ENCODE measurements at places on chromosomes 11 and 22. TPM values are rescaled to one million over a fixed set of nuclear protein-coding genes. Genes with fewer than 3 reads are reported as not detected.

DNA sequence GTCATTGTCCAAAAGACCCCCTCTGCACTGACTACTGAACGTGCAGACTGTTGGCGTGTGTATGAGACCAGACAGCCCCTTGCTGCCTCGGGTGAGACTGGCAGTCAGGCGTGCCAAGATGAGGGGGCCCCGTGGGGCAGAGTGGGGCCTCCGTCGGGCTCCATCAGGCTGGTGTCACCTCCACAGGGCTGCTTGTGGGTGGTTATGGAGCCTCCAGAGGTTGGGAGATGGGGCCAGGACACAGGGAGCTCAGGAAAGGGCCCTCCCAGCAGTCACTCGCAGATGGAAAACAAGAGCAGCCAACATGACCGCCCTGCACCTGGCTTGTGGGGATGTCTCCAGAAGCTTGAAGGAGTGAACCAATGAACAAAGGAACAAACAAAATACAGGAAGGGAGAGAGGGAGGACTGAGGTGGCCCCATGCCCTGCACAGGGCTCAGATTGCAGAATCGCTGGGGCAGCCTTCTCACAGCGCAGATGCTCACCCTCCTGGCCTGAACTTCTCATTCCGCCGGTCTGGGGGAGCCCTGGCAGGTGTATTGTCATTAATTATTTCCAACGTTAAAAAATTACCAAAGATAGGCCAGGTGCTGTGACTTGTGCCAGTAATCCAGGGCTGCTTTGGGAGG, 5.5 kb upstream of the PHLDA2 start:
- H3K4me1 ChIP-seq = peaks cover 17% of the 10 kb centered on the region
- H3K27ac ChIP-seq = no peak overlapping the region
- no peak overlapping the region for H3K4me3 ChIP-seq
- DNase-seq = no peak

DNA sequence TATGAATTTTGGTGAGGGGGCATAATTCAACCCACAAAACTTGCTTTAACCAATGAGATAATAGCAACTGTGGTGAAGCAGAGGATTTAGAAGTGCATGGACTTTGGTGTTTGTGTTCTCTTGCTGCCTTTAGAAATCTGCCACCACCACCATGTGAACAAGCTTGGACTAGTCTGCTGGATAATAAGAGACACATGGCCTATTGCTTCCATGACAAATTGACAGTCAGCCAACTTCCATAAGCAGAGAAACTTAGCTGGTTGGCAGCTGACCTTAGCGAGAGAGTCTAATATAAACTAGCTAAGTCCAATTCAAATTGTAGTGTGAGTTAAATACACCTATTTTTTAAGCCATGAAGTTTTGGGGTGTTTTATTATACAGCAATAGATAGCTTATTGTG, 482.1 kb upstream of the ANO5 start:
- no peaks in the 10 kb centered on the region for H3K27me3 ChIP-seq
- no peak for DNase-seq
- no peak overlapping the region for H3K27ac ChIP-seq
- H3K4me3 ChIP-seq = no peak overlapping the region
- H3K4me1 ChIP-seq = no peaks in the 10 kb centered on the region
- H3K36me3 ChIP-seq = no peaks in the 10 kb centered on the region

CD3E gene
- total RNA-seq = 9.9 TPM

GRCh38 chr11:71962428-71963038, 33.7 kb downstream of the RNF121 start:
- H3K4me3 ChIP-seq = no peak overlapping the region
- H3K27ac ChIP-seq = no peak overlapping the region
- peaks cover 37% of the 10 kb centered on the region for H3K36me3 ChIP-seq
- H3K4me1 ChIP-seq = no peaks in the 10 kb centered on the region
- no peaks in the 10 kb centered on the region for H3K27me3 ChIP-seq

DNA sequence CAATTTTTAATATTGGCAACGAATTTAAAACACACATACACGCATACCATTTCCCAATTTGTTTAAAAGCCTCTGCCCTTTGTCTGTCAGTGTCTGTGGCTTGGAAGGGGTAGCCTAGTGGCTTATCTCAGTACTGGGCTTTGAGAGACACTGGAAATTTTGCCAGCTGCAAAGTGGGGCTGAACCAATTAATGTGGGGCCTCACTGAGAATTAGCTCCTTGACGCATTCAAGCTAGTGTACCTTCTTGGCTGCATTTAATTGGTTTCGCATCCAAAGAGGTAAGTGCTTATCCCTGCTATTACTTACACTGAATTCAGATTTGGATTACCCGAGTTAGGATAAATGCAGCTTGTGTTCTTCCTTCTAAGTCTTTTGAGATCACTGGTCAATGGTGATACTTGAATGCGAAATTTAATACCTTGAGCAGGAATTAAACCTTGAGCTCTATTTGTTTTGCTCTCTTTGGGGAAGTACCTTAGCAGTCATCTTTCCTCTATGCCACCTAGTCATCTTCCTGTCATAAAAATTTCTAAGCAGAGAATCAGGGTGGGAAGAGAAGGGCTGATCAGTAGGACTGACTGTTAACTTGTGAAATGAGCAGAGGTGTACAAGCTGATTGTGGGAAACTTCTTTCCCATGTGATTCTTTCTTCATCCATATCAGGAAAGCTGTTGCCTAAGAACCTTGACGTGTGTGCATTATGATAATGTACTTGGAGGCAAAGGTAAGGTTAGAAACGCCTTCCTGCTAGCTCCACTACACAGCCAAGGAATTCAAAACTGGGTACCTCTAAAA, 187.7 kb upstream of the E2F8 start:
- H3K27me3 ChIP-seq = peaks cover 4% of the 10 kb centered on the region
- H3K4me1 ChIP-seq = peaks cover 11% of the 10 kb centered on the region
- no peaks in the 10 kb centered on the region for H3K36me3 ChIP-seq
- no peak overlapping the region for H3K27ac ChIP-seq

ISX gene
- not detected for total RNA-seq

DNA sequence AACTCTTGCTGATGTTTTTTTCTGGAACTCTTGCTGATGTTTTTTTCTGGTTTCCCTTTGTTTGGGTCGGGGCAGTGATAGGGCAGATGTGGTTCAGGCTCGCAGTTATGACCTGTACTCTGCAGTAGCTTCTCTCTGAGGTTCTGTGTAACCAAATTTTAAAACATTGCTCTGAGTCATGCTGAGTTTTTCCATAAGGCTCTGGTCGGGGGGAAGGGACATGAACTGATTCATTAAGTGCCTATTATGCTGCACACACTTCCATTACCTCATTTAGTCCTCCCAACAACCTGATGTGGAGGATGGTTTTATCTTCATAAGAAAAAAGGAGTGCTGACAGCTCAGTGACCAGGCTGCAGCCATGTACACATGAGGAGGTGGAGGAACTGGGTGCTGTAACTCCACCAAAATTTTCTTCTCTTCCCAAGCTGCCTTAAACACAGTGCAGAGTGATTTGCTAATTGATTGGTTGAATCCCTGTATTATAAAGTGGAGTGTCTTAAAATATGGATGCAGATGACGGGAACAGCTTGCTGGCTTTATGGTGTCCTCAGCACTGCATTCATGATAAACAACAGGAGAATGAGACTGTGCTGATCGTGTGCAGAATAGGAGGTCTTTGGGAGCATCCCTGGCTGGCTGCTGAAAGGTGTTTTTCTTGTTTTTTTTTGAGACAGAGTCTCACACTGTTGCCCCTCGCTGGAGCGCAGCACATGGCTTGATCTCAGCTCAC, 19.1 kb downstream of the TNRC6B start:
- no peaks in the 10 kb centered on the region for H3K27me3 ChIP-seq
- H3K4me1 ChIP-seq = peaks cover 39% of the 10 kb centered on the region
- H3K27ac ChIP-seq = no peak overlapping the region

SLC5A1 gene
- 1.8 TPM for total RNA-seq

DNA sequence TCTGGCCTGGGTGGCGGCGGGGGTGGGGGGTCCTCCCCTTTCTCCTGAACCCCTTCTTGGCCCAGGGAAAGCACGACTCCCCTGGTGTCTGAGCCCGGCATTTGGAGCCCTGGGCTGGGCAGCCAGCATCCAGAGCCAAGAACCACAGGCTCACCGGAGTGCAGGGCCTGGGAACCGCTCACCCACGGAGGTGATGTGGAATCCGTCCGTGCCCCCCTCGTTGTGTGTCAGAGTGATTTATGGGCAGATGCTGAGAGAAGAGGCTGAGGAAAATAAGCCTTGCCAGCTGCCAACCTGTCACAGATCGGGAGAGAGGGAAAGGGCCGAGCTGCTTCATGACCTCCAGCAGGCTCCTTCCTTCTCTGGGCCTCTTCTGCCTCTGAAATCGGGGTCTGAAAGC, 33.7 kb downstream of the WNT11 start:
- H3K4me1 ChIP-seq = no peaks in the 10 kb centered on the region
- DNase-seq = no peak
- H3K27ac ChIP-seq = no peak overlapping the region
- no peaks in the 10 kb centered on the region for H3K36me3 ChIP-seq

- no peaks in the 10 kb centered on the region for H3K36me3 ChIP-seq
- no peaks in the 10 kb centered on the region for H3K4me1 ChIP-seq
- DNase-seq = no peak
- H3K4me3 ChIP-seq = no peak overlapping the region
- peaks cover 8% of the 10 kb centered on the region for H3K27me3 ChIP-seq
These were observed 16.4 kb upstream of the FGF4 start for GRCh38 chr11:69791276-69792180.

SPI1 gene
- total RNA-seq = 295 TPM

GRCh38 chr22:33811686-33812085, 108.6 kb downstream of the LARGE1 start:
- H3K4me3 ChIP-seq = no peak overlapping the region
- no peaks in the 10 kb centered on the region for H3K27me3 ChIP-seq
- H3K4me1 ChIP-seq = peaks cover 12% of the 10 kb centered on the region
- no peaks in the 10 kb centered on the region for H3K36me3 ChIP-seq

- peak; percentile 21 for DNase-seq
- H3K4me3 ChIP-seq = no peak overlapping the region
- H3K27me3 ChIP-seq = no peaks in the 10 kb centered on the region
- H3K27ac ChIP-seq = no peak overlapping the region
These were observed 7.2 kb downstream of the SLC22A12 start for GRCh38 chr11:64598106-64598796.

- no peak for DNase-seq
- H3K4me1 ChIP-seq = no peaks in the 10 kb centered on the region
- H3K27ac ChIP-seq = no peak overlapping the region
- no peaks in the 10 kb centered on the region for H3K36me3 ChIP-seq
- no peaks in the 10 kb centered on the region for H3K27me3 ChIP-seq
These were observed 111.1 kb downstream of the MED15 start for GRCh38 chr22:20618488-20618887.

DNA sequence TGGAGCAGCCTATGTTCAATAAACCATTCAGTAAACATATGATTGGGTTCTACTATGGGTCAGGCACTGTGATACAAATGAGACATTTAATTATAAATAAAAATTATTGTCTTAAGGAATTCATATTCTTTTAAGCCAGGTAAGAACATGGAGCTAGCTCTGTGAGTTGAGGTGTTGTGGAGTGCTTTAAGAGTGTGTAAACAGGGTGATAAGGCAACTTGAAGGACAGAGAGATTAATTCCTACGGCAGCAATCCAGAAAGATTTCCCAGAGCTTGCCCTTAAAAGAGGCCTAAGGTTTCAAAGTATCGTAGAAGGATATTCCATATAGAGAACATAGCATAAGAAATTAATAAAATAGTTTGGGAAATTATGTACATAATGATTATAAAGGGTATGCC, 126.4 kb upstream of the FAT3 start:
- H3K27me3 ChIP-seq = no peaks in the 10 kb centered on the region
- H3K4me1 ChIP-seq = no peaks in the 10 kb centered on the region
- H3K36me3 ChIP-seq = no peaks in the 10 kb centered on the region
- DNase-seq = no peak
- H3K4me3 ChIP-seq = no peak overlapping the region

PRSS23 gene
- 40.3 TPM for total RNA-seq

GRCh38 chr11:118921121-118921928, 4.4 kb downstream of the BCL9L start:
- no peaks in the 10 kb centered on the region for H3K27me3 ChIP-seq
- DNase-seq = peak; percentile 80
- peak overlapping the region; percentile 90 for H3K27ac ChIP-seq

- DNase-seq = no peak
- no peaks in the 10 kb centered on the region for H3K36me3 ChIP-seq
- H3K27ac ChIP-seq = no peak overlapping the region
These were observed 111.6 kb downstream of the WT1 start for GRCh38 chr11:32323814-32324130.

GRCh38 chr22:30116362-30117117, 36.3 kb downstream of the HORMAD2 start:
- no peaks in the 10 kb centered on the region for H3K36me3 ChIP-seq
- no peaks in the 10 kb centered on the region for H3K27me3 ChIP-seq
- no peak overlapping the region for H3K4me3 ChIP-seq
- H3K27ac ChIP-seq = no peak overlapping the region

DNA sequence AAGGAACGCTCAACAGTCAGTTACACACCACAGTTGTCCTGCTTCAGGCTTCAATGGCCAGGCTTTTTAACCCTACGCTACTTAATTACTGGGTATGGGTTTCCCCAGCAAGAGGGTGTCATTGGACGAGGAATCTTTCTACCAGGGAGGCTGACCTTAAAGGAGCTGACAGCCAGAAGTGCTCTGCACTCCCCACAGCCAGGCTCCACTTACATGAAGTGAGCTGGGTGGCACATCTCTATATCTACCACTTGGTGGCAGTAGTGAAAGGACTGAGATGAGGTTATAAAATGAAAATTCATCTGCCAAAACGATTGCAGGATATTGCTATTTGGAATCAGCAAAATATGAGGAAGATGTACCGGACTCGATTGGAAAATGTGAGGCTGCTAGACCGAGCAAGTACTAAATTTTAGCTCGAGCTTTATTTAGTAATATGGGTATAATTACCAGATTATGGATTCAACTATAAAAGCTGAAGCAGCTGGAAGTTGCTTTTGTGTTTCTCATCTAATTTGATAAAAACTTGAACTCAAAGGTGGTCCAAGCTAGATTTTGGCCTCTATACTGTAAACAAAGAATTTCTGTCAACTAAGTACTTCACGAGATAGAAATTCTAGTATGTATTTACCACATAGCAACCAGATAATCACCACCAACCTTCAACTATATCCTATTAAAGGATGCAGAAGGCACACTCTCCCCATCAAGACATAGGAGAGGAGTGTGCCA, 53.9 kb upstream of the CEP126 start:
- no peaks in the 10 kb centered on the region for H3K27me3 ChIP-seq
- H3K4me1 ChIP-seq = no peaks in the 10 kb centered on the region
- no peak overlapping the region for H3K4me3 ChIP-seq
- DNase-seq = no peak
- H3K36me3 ChIP-seq = no peaks in the 10 kb centered on the region

DNA sequence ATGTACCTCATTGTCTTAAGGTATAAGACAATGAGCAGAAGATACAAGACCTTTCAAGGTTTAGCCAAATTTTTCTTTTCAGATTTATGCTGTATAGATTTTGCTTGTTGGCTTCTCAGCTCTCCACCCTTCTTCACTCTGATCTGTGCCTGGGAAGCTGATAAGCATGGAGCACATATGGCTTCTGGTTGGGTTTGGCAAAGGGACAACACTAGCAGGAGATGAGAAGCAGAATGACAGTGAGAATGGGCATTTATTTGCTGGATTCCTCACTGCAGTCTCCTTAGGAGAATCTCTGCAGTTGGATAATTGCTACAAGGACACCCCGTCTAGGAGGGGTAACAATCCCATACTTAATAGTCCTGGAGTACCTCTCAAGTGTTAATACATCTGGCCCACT, 474.8 kb upstream of the CCDC90B start:
- no peak for DNase-seq
- no peak overlapping the region for H3K27ac ChIP-seq
- no peak overlapping the region for H3K4me3 ChIP-seq
- no peaks in the 10 kb centered on the region for H3K4me1 ChIP-seq

UBQLN3 gene
- 0.50 TPM for total RNA-seq
